Fibroblast of the aortic adventitia (primary cell): ENCODE measurements at places on chromosomes 4 and X.

DNA sequence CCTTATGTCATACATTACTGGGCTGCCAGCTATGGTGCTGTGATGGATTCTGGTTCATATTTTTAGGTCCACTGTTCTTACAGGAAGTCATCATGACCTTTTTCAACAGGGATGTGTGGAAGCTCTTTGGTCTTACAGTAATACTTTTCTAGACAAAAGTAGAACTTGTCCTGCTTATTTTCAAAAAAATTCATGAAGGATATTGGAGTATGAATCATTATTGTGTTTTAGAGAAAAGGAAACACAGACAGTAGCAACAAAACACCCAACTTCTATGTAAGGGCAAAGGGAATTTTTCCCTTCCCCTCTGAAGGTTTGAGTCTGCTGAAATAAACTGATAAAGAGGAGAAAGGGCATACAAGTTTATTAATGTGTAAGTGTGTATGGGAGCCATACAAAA lies 54.7 kb upstream of the FAM9C start:
- no peak for DNase-seq

- DNase-seq: no peak
Measured at GRCh38 chrX:153768311-153769157, 4.5 kb downstream of the PLXNB3 start.

- DNase-seq: no peak
Measured at GRCh38 chrX:72478351-72478750, 94.3 kb downstream of the HDAC8 start.

GRCh38 chr4:88396681-88397080 lies 18.0 kb downstream of the HERC6 start:
- DNase-seq: no peak

DNA sequence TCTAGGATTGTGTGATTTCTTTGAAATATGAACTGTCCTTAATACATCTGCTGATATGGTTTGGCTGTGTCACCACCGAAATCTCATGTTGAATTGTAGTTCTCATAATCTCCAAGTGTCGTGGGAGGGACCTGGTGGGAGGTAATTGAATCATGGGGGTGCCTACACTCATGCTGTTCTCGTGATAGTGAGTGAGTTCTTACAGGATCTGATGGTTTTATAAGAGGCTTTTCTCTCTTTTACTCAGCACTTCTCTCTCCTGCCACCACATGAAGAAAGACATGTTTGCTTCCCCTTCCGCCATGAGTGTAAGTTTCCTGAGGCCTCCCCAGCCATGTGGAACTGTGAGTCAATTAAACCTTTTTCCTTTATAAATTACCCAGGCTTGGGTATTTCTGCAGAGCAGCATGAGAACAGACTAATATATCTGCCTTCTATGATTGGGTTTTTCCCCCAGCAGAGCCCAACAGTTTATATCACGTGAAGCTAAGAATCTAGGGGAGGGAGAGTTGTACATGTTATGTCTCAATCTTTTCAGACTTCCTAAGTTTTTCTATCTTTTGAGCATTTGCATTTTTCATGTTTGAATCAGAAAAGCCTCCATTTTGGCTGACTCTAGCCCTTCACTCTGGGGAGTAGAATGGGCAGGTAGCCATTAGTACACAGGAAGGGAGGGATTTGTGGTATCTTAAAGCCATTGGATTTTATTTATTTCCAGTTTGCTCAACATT lies 58.9 kb downstream of the PLAC1 start:
- peak; percentile 95 for DNase-seq

DNA sequence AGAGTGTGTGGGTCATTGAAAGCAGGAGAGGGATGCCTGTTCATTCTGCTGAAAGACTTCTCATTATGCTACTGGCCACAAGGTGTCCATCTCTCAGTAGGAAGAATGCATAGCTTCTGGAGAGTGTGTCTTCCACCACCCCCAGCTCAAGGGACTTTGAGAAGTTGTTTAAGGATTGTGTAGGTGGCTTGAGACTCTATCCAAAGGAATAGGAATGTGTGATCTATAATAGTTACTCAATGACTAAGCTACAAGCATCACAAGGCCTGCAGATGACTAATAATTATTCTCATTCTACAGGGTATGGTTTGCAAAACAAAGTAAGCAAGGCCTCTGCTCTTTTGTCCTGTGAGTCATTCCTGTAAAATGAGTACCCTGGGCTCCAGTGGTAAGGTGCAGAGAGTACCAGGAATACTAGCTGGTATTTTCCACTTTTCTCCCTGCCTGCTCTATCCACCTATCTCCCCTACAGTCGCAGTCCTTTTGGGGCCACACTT lies 279.8 kb upstream of the BOD1L1 start:
- DNase-seq: peak; percentile 95

DNA sequence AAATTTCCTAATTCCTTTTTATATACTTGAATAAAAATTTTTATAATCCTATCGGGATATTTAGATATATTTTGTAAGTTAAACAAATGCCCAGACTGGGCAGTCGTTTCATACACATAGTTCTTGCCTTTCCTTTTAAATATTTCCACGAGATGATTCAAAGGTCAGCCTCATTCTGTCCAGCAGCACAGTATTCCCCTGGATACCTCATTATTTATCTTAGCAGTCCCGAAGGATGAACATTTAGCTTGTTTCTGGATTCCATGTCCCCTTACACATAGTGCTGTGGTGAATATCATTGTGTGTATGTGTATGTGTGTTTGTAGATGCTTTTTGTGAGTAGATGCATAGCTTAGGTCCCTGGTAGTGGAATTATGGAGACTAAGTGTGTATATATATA lies 38.3 kb downstream of the RAPGEF2 start:
- DNase-seq: peak; percentile 19

DNA sequence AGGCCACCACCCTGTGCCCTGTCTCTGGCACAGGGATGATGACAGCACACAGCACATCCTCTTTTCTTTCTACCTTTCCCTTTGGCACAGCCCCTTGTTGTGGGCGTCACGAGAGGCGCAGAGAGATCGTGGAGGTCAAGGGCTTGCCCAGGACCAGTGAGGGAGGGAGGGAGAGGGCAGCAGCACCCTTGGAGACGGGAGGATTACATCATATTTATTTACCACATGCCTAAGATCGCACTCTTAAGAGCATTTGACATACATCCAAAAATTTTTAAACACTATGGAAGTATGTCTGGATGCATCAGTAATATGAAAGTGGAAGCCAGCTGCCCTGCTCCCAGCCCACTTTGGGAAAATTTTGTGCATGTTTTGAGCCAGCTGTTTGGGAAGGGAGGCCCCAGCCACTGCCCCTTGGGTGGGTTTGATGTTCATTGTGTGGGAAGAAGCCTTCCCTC lies 12.7 kb downstream of the WFS1 start:
- peak; percentile 51 for DNase-seq

- DNase-seq: no peak
Measured at GRCh38 chrX:110667706-110668105, 127.9 kb downstream of the CHRDL1 start.

DNA sequence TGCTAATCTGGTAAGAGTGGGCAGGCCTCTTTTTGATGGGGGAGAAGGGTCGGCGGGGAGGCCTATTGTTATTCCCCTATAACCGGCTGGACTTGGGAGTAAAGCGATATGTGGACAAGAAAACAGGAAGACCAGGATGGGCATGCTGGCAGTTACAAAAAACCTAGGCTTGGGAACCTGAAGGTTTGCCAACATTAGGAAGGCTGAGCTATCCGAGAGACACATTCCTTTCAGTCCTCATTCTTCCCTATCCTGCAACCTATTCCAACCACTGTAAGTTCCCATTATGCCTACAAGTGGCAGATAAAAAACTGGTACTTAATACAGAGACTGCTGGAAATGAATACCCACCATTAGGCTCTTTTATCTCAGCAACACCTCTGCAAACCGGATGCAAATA lies 32.4 kb upstream of the CT47C1 start:
- DNase-seq: no peak

- DNase-seq: peak; percentile 42
Measured at GRCh38 chr4:57148831-57149505, 38.8 kb upstream of the IGFBP7 start.

DNA sequence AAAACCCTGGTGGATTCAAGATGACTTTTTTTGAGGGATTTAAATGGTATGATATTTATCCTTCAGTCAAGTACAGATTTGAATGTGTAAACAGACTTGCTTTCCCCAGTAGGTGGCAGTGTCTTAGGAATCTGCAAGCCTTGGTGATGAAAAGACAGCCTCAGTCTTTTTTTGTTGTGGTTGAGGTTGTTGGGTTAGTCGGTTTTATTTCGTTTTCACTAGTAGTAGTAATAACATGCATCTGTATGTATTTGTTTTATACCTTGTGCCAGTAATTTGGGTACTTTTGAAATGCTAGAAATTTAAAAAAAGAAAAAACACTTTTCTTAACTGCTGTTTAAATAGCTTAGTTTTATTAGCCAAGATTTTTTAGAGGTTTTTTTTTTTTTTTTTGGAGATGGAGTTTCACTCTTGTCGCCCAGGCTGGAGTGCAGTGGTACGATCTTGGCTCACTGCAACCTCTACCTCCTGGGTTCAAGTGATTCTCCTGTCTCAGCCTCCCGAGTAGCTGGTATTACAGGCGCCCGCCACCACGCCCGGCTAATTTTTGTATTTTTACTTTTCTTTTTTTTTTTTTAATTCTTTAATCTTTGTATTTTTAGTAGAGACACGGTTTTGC lies 39.2 kb downstream of the COPS4 start:
- DNase-seq: peak; percentile 90

DNA sequence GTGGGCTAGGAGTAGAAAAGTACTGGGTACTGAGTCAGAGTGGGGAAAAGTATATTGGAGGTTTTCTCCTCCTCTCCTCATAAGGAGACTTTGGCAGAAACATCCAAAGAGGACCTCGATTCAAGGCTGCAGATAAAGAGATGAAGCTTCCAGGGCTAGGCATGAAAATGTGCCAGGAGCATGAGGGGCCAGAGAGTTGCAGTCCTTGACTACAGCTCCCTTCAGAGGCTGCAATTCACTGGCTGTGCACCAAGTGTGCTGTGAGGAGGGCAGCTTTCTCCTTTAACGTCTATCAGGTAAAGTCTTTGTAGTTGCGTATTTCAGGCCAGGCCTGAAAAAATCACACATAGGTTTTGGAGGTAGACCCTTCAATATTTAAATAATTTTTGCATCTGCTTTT lies 174.9 kb upstream of the VEGFC start:
- no peak for DNase-seq

DNA sequence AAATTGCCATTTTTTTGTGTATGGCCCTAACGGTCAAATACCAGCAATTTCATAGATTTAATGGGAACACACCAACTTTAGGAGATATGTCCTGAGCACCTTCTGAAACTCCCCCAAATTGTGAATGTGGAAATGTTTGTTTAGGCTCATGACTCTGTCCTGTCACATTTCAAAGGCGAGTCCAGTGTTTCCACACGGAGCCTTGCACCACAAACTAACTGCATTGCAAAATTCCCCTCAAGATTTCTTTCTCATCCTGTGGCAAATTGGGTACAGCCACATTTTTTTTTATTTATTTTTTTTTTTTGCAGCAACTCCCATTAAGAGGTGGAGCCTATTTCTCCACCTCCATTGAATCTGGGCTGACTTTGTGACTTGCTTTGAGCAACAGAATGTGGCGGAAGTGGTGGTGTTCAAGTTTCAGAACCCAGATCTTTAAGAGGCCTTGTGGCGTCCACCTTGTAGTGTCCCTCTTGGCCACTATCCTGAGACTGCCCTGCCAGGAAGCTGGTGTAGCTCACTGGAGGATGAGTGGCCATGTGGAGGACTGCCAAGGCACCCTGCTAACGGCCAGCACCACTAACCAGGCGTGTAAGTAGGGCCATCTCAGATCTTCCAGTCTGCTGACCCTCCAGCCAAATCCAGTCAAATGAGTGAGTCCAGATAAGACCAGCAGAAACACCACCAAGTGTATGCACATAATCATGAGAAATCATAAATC lies 172.4 kb upstream of the SCML1 start:
- peak; percentile 63 for DNase-seq
